Panc1 (cell line): ENCODE measurements at places on chromosomes 11 and 22.

GRCh38 chr22:49179175-49179574 is 648.5 kb downstream of the BRD1 start:
- no peak for DNase-seq

DNA sequence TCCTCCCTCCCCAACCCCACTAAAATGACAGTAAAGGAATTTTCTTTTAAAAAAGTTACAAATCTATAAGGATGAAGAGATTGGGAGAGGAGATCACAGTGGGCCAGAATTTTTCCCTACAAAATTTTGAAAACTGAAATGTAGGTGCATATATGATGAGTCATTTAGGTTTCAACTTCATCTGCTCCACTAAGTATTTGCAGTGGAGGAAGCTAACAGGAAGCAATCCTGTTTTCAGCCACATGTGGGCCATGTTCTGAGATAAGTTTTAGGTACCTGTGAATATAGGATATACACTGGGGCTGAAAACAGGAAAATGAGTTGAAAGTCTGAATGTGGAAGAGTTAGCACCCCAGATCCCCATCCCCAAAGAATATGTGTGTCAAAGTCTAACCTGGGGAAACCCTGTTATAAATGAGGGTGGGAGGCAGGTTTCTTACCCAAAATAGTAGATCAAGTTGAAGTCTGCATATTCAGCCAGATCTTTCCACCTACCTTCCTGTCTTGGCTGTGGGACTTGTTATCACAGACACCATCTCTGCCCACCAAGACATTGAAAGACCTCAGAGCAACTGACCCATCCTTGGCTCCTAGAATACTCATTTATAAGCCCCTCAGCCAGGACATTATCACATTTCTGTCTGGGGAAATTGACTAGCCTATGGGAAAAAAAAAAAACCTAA is 87.3 kb downstream of the PACS1 start:
- DNase-seq, result no peak

GRCh38 chr22:31852691-31853421 is 91.5 kb upstream of the YWHAH start:
- no peak for DNase-seq

DNA sequence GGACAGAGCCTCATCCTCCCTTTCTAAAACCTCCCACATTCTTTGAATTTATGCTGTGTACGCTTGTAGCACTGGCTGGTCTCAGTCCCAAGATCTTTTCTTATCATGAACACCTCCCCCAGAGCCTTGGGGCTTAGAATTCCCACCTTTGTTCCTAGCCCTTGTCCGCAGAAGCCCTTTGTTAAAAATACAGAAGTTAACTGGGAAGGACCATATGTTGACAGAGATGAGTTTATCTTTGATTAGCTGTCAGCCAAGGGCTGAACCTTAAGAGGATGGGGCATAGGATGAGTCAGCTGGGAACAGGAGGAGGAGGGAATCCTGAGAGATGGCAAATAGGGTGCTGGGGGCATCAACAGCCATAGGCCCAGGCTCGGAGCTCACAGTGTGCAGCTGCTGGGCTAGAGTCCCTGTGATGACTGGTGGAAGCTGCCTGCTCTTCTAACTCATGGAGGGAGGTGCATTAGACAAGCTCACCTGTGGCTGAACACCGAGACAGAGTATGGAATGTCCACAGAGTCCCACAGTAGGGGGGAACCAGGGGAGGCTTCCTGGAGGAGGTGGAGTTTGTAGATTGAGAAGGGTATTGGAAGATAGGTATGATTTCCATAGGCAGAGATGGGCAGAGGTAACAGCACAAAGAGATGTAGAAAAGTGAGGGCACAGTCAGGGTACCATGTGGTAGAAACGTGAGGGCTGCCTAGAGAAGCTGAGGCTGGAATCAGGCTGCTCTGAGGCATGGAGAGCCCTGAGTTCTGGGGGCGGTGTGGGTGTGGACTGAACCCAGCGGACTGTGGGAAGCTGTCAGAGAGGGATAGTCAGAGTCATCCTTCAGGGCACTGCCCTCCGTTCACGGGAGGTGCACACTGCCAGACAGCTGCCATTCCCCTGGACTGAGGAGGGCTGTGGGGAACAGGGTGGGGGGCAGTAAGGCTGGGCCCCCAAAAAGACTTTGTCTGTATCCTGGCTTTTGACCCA is 9.9 kb downstream of the MICAL2 start:
- DNase-seq, result no peak

- no peak for DNase-seq
Observed at GRCh38 chr11:95760941-95761340, 28.6 kb downstream of the FAM76B start.

- no peak for DNase-seq
Observed at GRCh38 chr22:42621505-42622002, 6.9 kb upstream of the POLDIP3 start.
